ENCODE measurements at places on chromosomes 13 and 19.

DNA sequence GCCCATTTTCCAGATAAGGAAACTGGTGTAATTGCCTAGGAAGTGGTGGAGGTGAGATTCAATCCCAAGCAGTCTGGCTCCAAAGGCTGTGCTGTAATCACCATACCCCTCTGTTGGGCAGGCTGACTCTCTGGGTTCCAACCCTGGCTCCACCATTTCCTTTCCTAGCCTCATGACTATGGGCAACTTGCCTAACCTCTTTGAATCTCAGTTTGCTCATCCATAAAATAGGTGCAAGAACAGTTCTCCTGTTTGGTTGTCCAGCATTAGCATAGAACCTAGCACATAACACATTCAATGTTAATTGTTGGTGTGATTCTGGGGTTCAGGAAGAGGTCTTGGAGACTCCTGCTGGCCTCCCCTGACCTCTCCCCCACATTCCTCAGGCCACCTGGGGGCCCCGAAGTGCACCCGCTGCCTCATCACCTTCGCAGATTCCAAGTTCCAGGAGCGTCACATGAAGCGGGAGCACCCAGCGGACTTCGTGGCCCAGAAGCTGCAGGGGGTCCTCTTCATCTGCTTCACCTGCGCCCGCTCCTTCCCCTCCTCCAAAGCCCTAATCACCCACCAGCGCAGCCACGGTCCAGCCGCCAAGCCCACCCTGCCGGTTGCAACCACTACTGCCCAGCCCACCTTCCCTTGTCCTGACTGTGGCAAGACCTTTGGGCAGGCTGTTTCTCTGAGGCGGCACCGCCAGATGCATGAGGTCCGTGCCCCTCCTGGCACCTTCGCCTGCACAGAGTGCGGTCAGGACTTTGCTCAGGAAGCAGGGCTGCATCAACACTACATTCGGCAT is 2.2 kb downstream of the ZNF576 start:
- DNase-seq = no peak

DNA sequence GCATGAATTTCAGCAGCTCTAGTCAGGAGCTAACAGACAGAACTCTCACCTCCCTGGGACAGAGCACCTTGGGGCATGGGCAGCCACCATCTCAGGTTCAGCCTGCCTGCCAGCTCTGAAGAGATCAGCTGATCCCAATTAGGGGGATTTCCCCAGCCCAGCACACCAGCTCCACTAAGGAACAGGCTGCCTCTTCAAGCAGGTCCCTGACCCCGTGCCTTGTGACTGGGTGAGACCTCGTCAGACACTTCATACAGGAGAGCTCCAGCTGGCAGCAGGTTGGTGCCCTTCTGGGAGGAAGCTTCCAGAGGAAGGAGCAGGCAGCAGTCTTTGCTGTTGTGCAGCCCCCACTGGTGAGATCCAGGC is 84.5 kb upstream of the UFM1 start:
- DNase-seq = no peak

GRCh38 chr19:33514885-33515551 is 6.6 kb downstream of the PEPD start:
- no peak for DNase-seq

DNA sequence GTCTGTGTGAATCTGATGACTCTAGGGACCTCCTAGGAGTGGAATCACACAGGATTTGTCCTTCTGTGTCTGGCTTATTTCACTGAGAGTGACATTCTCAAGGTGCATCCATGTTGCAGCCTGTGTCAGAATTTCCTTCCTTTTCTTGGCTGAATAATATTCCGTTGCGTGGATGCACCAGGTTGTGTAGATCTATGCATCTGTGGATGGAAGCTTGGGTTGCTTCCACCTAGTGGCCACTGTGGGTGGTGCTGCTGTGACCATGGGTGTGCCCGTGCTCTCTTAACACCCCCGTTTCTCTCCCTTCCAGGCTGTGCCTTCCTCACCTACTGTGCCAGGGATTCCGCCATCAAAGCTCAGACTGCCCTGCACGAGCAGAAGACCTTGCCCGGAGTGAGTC is 26.2 kb downstream of the CELF5 start:
- peak; percentile 39 for DNase-seq

DNA sequence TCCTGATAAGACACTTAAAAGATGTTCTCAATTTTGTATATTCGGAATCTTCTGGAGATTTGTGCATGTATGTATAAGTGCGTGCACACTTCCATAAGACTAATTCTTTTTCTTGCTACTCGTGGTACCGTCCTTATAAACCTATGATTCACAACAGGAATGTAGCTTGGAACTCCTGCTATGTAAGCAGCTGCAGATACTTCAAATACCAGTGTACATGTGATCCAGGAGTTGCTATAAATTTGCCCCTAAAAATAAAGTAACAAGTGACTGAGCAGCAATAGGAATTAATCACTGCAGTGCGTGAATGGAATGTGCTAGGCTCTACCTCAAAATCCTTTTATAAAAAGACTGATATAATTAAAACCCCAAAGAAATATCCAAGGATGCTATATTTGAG is 214.9 kb downstream of the KLF5 start:
- no peak for DNase-seq

DNA sequence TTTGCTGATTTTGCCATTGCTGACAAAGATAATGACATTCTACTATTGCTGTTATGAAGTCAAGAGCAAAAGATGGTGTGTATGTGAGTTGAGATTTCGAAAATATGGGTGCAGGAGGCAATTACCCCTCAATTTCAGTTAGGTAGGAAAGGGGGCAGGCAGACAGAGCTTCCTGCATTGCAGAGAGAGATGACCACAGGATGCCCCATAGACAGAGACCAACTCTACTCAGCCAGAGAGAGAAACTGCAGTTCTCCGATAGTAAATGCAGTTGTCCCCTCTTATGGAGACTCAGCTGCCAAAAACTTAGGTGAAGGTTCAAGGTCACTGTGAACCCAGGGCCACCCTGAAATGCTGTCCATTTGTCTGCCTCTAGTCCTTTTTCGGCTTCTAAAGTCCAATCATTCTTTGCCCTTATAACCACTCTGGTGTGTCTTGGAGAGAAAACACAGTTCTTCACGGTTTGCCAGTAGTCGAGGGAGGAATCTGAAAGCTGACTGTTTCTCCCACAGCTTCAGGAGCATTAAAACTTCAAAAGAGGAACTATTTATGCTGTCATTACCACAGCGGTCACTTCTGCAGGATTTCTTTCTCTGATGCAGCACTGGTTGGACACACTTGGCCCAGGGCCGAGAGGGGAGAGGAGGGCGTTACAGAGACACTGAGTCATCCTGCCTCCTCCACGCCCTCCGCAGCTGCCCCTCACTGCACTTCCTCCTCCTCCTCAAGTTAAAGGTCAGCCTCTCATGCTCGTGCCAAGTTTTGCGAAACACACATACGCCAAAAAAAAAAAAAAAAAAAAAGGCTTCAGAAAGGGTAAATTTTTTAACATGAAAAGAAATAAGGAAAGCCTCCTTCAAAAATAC is 264.3 kb downstream of the FOXO1 start:
- DNase-seq = peak; percentile 38

- peak; percentile 51 for DNase-seq
Measured at GRCh38 chr19:2461751-2462634, 5.2 kb upstream of the LMNB2 start.

DNA sequence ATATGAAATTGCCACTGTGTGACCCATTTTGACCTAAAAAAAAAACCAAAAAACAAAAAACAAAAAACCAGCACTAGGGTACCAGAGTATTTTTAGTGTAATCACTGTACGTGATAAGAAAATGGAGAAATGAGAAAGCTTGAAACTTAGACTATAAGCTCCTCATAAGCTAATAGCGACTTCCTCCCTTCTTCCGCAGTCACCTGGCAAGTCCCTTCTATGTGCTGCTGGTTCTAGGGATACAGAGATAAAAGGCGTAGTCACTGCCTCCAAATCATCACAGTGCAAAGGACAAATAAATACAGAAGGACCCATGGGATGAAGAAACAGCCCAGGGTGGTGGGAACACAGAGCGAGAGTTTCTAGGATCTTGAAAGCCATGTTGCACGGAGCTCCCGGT is 190.3 kb downstream of the TM9SF2 start:
- no peak for DNase-seq

- DNase-seq = no peak
Measured at GRCh38 chr19:19109601-19110000, 28.7 kb downstream of the TMEM161A start.

GRCh38 chr19:49210901-49211451 is 53.4 kb downstream of the TRPM4 start:
- no peak for DNase-seq

GRCh38 chr13:39341251-39341650 is 261.7 kb downstream of the LHFPL6 start:
- DNase-seq = no peak

GRCh38 chr19:46347985-46348384 is 1.1 kb downstream of the PPP5C start:
- no peak for DNase-seq

GRCh38 chr13:68816715-68817114 is 1290.9 kb upstream of the ATXN8OS start:
- DNase-seq = no peak

DNA sequence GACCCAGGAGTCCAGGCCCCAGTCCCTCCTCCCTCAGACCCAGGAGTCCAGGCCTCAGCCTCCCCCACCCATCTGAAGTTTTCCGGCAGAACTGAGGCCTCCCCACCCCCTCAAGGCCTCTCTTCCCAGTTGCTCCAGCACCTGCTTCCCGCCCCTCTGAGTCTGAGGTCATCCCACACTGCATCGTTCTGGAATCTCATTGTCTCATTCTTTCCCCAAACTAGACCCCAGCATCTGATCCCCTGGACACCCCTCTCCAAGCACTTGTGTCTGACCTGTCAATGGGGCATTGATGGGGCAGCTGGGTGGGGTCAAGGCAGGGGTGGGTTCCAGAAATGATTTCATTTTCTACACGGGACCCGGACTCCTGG is 793 bp upstream of the SBK2 start:
- DNase-seq = no peak

DNA sequence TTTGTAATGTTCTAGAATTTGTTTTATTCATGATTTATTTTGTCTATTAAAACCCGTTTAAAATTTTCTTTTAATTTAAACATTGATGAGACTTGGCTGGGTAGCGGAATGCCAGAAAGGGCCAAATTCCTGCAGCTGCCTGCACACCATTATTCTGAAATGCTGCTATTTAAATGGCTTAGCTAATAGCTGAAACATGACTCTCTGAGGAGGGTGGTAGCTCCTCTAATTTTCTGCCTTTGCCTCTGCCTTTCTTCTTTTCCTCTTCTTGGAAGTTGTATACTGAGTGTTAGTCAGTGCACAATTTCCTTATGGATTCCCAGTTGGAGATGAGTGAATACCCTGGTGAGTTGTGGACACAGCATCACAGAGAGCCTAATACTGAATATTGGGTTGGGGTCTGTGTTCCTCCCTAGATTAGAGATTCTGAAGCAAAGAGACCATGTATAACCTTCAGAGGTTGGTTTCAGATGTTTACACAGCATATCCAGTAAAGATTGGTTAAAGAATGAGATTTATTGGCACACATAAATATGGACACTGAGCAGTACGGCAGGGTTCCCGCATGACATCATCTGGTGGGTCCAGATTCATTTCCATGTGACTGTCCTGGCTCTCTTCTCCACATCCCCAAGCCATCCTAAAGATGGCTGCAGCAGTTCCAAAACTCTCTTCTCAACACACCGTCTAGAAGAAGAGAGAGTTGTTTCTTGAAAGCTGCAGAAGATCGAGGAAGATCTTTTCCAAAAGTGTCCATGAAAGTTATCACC is 55.9 kb downstream of the MTUS2 start:
- DNase-seq = no peak

- peak; percentile 19 for DNase-seq
Measured at GRCh38 chr19:22882797-22883196, 50.7 kb downstream of the ZNF723 start.

DNA sequence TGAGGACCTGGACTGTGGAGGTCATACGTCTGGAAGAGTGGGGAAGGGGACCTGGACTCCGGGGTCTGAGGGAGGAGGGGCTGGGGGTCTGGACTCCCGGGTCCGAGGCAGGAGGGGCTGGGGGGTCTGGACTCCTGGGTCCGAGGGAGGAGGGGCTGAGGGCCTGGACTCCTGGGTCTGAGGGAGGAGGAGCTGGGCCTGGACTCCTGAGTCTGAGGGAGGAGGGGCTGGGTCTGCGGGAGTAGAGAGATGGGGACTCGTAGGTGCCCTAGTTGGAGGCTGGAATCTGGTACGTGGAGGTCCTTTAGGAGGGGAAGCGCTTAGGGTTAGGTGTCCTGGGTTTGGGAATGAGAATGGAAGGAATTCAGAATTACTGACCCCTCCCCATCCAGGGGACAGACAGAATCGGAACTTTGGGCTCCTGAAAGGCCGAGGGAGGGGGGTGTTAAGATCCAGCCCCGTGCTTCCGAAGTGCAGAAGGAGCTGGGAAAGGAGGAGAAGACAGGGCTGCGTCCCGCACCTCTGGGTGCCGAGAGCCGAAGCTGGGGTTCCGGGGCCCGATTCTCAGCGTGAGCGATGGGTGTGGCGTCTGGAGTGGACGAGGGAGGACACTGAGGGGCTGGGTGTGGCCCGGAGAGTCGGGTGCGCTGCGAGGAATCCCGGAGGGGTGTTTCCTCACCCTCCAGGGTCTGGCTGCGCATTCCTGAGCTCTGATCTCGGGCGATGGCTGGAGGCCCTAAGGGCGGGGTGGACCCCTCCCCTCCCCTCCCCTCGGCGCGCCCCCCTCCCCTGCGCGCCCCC is 608 bp downstream of the MYADM start:
- peak; percentile 67 for DNase-seq

DNA sequence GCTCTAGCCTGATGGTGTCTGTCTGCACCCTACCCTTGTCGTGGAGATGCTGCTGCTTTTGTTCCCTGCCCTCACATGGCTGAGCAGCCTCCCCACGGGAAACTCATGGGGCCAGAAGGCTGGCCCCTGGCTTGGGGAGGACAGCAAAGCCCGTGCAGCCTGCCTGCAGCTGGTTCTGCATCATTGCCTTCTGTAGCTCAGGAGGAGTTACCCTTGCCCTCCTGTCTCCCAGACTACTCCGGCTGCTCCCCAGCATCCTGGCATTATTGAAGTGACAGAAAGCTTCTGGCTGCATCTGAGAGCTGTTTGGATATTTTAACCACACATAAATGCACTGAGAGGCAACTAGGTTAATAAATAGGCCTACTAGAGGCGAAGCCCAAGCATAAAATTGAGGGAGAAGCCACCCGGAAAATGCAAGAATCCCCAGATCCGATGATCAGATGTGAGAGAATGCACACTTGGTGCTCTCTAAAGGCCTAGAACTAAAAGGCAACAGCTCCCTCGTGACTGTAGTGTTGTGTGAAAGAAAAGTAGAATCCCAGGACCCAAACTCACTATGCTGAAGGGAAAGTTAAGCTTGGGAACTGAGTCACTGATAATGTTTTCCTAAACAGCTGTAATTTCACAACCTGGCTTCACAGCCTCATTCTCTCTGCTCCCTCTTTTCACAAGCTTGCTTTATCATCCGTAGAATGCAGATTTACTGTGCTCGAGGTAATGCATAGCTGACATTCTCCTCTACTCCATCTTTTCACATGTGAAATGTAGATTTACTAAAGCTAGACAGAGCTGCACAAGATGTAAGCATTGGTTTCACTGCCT is 110.8 kb downstream of the TNFRSF19 start:
- no peak for DNase-seq

GRCh38 chr19:32464279-32464678 is 58.7 kb downstream of the DPY19L3 start:
- DNase-seq = peak; percentile 21

- DNase-seq = no peak
Measured at GRCh38 chr13:101875091-101875490, 422.6 kb downstream of the ITGBL1 start.

Measured in CD4-positive, alpha-beta T cell treated with Interleukin-4 for 1 hour (primary cell).